ENCODE measurements at places on chromosomes 6 and 20.

GRCh38 chr20:31919410-31920155, 32.3 kb downstream of the PDRG1 start:
- no peak for DNase-seq

GRCh38 chr6:133637436-133637835, 251.5 kb upstream of the TCF21 start:
- DNase-seq, result no peak

GRCh38 chr20:36219671-36220220, 16.5 kb upstream of the AAR2 start:
- DNase-seq, result no peak

GRCh38 chr6:105202486-105202885, 22.7 kb upstream of the POPDC3 start:
- no peak for DNase-seq

DNA sequence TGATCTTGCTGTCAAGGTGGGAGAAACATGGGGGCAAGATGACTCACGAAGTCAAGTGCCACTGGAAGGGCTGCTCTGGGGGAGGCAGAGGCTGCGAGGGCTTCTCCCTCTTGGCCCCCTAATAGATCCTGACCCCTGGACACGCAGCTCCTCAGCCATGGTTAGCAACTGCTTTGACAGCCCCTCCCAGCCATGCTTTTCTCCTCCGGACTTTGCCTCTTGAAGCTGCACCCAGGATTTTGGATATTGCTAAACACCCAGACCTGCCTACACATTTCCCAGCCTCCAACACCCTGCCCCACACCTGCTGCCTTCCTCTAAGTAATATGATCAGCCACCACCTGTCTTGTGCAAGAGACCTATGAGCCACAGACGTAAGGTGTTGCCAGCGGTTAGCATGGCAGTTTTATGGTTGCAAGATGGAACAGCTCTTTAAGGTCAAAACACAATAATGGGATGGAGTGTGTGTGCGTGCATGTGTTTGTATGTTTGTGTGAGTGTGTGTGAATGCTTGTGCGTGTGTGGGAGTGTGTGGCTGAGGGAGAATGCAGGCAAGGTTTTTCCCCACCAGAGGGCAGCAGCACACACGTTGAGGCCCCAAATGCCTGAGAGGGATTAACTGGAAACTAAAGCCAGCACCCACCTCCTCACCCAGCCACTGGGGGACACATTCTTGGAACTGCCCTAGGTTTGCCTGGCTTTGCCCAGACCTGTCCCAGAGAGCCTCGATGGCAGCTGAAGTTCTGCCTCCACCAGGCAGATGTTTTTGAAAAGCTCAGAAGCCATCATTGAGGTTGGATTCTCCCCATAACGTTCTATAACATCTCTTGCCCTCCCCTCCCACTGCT, 2.5 kb downstream of the IP6K3 start:
- peak; percentile 87 for DNase-seq

- peak; percentile 41 for DNase-seq
Observed at GRCh38 chr6:133340557-133340956, 99.4 kb downstream of the EYA4 start.

GRCh38 chr6:153231048-153231646, 100.1 kb upstream of the RGS17 start:
- peak; percentile 75 for DNase-seq

GRCh38 chr6:25062070-25062811, 126.5 kb upstream of the RIPOR2 start:
- DNase-seq, result no peak

Measured in HEK293T (cell line).